Stimulated activated memory B cell treated with anti-CD40 and anti-IgM and Interleukin-4, amounts not matched to agents 10 μg/mL and 1 μg/mL and 100 μg/mL, for 72 hours (primary cell): ENCODE measurements at places on chromosomes 11 and 22.

- no peak for ATAC-seq
These were observed 147.5 kb downstream of the PARVA start for GRCh38 chr11:12524865-12525264.

- no peak for ATAC-seq
These were observed 71.8 kb upstream of the PITPNB start for GRCh38 chr22:27990879-27991278.

DNA sequence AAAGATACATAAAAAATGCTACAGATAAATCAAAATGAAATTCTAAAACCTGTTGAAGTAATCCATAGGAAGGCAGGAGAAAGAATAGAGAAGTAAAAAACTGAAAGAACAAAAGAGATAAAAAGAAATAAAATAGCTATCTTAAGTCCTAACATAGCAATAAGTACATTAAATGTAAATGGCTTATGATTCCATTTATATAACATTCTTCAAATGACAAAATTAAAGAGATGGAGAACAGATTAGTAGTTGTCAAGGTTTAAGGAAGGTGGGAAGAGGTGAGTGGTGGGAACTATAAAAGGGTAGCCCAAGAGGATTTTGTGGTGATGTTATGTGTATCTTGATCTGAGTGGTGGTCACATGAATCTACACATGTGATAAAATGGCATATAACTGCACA, 254.8 kb downstream of the FAM76B start:
- no peak for ATAC-seq

DNA sequence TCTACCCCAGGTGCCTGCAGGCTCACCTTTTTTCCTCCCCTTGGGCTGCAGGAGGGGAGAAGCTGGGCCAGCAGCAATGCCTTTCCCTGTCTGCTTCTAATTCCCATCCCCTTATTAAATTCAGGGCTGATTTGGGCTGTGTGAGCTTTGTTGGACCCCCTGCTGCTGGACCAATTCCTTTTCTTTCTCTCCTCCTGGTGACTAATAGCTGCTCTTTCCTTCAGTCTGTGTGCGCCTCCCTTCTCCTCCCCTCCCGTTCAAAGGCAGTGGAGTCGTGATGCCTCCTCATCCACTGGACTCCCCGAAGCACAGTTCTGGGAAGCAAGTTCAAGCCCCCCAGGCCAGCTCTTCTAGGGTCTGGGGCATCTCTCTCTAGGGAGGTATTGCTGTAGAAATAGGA, 567.9 kb upstream of the CADM1 start:
- ATAC-seq: no peak

DNA sequence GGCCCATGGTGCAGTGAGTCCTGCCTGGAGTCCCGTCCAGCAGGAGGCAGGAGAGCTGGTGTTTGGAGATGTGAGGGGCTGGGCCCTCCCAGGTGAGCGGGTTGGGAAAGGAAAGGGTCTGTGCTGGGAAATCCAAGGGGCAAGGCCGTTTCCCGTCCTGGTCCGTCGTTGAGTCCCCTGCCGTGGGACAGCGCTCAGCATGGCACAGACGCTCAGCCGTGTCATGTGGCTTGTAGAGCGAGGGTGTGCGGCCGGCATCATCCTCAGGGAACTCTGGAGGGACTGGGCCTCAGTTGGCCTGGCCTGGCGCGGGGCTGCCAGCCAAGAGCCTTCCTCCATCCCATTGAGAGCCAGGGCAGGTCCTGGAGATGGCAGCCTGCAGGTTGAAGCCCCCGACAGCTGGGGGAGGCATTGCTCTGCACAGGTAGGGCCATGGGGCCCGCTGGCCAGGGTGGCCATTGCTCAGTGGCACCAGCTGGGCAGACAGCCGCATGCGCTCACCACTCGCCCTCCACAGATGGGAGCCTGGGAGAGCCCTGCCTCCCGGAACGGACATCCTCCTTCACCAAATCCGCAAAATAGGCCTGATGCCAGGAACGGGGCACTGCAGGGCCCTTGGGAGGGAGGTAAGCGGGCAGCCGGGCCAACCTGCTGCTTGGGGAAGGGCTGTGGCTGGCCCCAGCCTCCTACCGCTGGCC, 28.7 kb downstream of the KCNQ1 start:
- no peak for ATAC-seq

GRCh38 chr11:72769680-72770079, 17.5 kb upstream of the ARAP1 start:
- no peak for ATAC-seq

DNA sequence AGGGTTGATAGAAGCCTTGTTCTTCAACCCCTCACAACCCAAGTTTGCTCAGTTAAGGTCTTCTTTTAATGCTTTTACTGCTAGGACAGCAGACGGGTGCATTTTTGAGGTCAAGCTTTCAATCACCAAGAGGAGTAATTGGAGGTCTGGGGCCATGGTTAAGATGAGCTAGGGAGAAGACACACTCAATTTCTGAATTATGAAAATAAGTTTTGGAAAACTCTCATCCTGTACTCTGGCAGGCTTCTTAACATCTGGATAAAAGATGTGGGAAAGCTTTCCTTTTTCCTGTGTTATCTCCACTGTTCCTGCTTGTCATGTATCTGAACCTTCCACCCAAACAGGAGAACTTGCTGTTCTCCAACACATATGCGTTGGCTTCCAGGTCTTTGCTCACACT, 9.7 kb downstream of the ABTB2 start:
- no peak for ATAC-seq

DNA sequence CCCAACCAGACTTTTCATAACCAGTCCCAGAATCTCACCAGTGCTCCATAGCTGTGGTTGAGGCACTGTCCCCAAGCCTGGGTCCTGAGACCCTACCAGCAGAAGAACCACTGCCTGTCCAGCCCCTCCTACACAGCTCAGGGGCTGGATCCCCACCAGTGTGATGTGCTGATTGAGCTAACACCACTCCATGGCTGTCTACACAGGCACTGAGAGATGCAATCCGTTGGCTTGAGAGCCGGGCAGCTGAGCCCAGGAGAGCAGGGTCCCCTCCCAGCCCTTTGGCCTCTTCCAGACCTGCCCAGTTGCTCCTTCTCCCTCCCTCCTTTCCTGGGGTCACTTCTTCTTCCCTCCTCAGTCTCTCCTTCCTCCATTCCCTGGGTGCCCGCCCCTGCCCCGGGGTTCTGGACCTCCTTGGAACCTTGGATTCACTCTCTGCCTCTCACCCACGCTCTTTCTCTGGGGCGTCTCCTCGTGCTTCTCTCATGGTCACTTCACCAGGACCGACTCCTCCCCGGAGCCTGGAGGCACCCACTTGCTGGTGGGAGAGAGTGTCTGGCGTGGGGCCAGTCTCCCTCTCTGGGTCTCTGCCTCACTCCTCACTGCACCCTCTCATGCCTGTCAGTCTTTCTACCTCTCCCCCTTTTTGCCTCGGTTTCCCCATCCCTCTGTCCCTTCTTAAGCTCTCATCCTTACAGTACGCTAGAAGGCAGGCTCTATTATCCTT, 706 bp upstream of the SCYL1 start:
- ATAC-seq: peak; percentile 1

DNA sequence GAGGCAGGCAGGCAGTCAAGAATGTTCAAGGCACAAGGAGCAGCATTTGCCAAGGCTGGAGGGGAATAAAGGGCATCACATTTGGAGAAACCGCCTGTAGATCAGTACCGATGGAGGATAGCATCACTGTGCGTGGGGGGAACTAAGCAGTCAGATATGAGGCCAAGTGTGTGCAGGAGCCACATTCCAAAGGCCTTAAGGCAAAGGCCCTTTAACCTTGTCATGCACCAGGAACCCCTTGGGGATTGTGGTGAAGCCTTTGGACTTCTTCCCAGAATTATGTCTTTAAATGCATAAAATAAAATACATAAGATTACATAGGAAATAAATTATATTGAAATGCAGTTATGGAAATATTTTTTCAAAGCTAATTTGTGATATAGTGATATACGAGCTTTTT, 532.1 kb downstream of the BUD13 start:
- no peak for ATAC-seq

DNA sequence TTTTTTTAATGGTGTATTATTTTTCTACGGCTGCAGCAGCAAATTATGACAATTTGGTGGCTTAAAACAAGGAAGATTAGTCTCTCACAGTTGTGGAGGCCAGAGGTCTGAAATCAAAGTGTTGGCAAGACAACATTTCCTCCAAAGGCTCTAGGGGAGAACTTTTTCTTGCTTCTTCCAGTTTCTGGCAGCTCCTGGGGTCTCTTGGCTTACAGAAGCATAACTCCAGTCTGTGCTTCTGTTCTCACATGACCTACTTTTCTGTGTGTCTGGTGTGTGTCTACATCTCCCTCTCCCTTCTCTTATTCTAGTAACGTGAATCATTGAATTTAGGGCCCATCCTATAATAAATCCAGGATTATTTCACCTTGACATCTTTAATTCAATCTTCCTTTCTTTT, 551.9 kb upstream of the LUZP2 start:
- no peak for ATAC-seq

- ATAC-seq: no peak
These were observed 8.6 kb upstream of the MIAT start for GRCh38 chr22:26648528-26649388.

DNA sequence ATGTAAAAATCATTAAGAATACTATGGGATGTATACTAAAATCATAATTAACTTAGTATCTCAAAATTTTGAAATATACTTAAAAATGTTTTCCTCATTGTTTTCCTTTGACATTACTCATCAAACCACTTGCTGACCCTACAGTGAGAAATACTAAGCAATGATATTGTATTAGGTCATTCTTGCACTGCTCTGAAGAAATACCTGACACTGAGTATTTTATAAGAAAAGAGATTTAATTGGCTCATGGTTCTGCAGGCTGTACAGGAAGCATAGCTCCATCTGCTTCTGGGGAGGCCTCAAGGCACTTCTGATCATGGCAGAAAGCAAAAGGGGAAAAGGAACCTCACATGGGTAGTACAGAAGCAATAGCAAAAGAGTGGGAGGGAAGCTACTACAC, 950.9 kb upstream of the CHORDC1 start:
- no peak for ATAC-seq

DNA sequence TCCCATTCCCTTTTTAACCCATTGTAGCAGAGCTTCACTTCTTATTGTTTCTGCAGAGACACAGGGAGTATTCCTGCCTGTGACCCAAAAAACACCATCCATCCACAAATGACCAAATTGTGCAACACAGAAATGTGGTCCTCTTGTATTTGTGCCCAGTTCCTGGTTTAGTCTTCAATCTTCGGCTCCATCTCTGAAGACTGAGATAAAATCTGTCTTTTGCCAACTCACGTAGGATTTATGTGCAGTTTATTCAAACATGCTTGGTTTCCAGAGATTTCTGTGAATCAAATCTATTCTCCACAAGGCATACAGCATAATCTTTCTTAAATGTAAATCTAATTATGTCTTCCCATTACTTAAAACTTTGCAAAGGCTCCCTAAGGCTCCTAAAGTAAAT, 307.0 kb downstream of the AASDHPPT start:
- no peak for ATAC-seq

GRCh38 chr22:38923463-38924346, 33.7 kb upstream of the APOBEC3A start:
- ATAC-seq: no peak

DNA sequence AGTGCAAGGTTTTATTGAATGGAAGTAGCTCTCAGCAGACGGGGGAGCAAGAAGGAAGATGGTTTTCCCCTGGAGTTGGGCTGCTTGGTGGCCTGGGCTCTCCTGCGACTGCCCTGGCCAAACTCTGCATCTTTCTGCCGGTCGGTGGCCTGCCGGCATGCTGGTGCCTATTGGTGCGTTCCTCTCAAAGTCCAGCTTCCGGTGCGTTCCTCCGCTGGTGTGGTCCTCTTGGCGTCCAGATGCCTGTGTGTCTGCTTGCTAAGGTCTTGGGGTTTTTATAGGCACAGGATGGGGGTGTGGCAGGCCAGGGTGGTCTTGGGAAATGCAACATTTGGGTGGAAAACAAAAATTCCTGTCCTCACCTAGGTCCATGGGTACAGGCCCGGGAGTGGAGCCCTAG, 567.4 kb upstream of the CNTN5 start:
- no peak for ATAC-seq

DNA sequence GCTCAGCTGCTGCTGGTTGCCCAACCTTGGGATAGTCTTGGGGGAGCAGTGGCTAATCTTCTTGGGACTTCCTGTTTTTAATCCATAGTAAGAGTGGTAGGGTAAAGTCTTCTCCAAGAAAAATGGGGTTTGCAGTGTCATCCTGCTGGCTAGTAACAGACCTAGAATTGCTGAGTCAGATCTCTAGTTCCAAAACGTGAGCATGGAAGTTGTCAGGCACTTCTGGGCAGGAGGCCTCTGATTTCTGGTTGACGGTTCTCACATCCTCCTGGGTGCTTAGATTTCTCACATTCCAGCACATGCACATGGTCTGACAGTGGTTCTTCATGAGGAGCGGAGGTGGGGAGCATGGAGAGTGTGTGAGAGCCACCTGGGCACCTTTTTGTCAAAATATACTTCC, 410.0 kb downstream of the OPCML start:
- ATAC-seq: no peak

DNA sequence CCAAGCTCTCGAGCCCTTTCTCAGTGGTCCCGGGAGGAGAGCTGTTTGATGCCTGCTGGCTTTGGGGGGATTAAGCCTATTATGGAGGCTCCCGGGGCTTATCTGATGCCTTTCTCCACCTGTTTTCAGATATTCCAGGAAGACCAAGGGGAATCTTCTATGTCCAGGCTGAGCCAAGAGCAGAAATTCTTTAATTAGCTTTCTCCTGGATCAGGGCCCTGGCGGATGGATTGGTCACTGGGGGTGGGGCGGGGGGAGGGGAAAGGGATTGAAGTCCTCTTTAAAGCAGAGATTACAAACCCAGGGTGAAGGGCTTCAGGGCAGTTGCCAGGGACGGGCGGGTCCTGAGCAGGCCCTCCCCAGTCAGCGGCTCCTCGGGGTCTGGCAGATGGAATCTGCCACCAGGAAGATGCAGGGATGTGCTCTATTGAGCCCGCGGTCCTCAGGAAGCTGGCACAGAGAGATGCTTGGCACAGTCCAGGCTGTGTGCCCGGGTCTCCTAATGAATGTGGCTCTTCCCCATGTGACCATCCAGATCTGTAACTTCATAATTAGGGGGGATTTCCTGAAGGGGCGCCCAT, 33.6 kb downstream of the MACROD1 start:
- no peak for ATAC-seq

DNA sequence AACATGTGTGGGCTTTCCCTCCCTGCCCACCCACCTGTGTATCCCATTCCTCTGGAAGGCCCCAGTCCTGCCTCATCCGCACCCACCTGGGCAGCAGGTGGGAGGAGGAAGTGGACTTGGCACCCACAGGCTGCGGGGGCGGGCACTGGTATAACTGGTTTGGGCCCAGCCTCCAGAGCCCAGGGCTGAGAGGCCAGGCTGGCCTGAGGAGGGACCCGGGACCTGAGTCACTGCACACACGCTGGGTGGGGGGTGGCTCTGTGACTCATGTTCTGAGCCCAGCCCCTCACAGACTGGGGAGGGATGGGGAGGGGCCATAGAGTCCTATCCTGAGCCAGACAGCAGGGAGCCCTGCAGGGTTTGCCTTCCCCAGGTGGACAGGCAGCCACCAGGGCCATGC, 16.7 kb downstream of the PHLDA2 start:
- ATAC-seq: no peak

GRCh38 chr11:75966537-75967287, 151.7 kb downstream of the UVRAG start:
- ATAC-seq: no peak
